ENCODE measurements at places on chromosomes 6 and 20.

DNA sequence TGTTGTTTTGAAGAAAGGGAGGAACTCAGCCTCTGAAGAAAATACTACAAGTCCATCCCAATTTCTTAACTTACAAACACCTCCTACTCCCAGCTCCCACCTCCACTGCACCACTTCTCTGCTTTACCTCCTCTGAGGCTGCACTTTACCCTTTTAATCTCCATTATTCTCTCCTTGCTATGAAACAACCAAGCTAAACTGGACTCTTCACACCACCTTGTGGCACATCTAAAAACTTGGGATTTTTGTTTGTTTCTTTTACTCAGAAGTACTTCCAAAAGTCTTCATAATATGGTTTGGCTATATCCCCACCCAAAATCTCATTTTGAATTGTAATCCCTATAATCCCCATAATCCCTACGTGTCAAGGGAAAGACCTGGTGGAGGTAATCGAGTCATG is 142.2 kb downstream of the MOXD1 start:
- no peak for DNase-seq

- no peak for DNase-seq
Measured at GRCh38 chr6:44967481-44967880, 360.6 kb upstream of the RUNX2 start.

DNA sequence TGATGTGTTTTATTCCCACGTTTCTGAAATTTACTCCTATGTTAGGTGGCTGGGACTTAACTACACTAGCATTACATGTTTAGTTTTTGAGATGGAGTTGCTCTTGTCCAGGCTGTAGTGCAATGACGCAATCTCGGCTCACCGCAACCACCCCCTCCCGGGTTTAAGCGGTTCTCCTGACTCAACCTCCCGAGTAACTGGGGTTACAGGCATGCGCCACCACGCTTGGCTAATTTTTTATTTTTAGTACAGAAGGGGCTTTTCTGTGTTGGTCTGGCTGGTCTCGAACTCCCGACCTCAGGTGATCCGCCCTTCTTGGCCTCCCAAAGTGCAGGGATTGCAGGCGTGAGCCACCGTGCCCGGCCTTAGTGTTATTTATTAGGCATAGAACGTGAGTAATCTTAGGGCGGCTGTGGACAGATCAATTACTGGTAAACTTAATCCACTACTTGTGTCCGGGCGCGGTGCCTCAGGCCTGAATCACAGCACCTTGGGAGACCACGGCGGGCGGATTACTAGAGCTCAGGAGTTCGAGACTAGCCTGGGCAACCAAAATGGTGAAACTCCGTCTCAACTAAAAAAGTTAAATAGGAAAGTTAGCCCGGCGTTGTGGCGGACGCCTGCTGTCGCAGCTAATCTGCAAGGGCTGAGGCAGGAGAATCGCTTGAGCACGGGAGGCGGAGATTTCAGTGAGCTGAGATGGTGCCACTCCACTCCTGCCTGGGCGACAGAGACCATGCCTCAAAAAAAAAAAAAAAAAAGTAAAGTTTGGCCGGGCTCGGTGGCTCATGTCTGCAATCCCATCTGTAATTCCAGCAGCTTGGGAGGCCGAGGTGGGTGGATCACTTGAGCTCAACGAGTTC is 123.7 kb upstream of the BTN3A2 start:
- no peak for DNase-seq

- DNase-seq = no peak
Measured at GRCh38 chr20:20593447-20594170, 118.8 kb downstream of the RALGAPA2 start.

DNA sequence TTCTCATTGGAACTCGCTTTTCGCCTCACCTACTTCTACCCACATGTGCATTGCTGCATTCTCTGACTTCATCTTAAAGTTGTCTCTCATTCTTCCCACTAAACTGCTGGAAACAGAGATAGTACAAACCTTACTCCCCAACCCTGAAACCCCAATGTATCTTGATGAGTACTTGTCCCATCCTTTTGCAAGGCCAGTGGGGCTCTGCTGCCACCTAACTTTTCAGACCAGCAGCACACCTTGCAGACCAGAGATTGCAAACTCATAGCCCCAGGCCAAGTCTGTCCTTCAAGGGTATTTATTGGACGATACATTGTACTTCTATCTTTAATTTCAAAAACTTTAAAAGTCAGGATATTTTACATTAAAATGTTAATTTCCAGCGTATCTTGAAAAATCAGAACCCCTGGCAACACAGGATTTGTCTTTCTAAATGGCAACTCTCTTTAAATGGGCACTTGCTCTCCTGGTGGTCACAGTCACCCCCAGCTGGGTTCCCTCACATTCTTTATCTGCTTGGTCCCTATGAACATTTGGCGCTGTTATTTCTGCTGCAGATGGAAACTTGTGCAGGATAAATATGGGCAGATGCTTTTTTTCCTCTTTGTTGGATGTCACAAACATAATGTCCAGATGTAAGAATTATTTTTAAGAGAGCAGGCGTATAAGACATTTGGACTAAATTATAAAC is 83.9 kb downstream of the SOD2 start:
- DNase-seq = no peak

GRCh38 chr6:80640176-80640575 is 533.7 kb downstream of the BCKDHB start:
- DNase-seq = no peak

DNA sequence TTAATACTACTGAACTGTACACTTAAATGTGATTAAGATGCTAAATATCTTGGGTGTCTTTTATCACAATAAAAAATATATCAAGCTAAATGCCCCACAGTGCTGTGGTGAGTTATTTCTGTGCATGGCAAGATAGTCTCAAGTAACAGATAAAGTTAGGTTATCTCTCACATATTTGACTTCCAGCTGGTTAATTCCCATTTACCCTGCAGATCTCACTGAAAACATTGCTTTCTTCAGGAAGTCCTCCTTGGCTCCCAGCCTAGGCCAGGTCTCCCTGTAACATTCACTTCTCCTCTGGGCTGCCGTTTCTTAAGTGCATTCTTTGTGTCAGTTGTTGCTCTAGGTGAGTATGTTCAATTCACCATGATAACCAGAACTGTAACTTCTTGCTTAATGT is 59.1 kb downstream of the SLC22A1 start:
- no peak for DNase-seq

GRCh38 chr6:125183391-125183790 is 29.8 kb downstream of the TPD52L1 start:
- DNase-seq = no peak

DNA sequence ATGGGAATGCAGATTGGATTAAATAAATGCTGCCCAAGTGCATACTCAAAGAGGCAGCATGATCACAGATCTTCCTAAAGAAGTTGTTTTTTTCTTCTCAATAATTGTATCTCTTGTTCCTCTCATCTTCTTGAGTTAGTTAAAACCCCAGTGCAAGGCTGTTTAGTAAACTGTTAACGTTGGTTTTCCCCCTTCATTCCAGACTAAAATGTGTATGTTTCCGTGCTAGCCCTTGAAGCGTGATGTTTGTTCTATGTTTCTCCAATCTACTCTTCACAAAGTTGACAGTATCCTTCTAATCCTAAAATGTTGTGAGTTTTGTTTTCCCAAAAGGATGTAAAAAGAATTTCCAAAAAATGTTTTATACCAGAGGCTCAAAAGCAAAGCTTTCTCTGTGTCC is 15.6 kb downstream of the CYP24A1 start:
- no peak for DNase-seq

DNA sequence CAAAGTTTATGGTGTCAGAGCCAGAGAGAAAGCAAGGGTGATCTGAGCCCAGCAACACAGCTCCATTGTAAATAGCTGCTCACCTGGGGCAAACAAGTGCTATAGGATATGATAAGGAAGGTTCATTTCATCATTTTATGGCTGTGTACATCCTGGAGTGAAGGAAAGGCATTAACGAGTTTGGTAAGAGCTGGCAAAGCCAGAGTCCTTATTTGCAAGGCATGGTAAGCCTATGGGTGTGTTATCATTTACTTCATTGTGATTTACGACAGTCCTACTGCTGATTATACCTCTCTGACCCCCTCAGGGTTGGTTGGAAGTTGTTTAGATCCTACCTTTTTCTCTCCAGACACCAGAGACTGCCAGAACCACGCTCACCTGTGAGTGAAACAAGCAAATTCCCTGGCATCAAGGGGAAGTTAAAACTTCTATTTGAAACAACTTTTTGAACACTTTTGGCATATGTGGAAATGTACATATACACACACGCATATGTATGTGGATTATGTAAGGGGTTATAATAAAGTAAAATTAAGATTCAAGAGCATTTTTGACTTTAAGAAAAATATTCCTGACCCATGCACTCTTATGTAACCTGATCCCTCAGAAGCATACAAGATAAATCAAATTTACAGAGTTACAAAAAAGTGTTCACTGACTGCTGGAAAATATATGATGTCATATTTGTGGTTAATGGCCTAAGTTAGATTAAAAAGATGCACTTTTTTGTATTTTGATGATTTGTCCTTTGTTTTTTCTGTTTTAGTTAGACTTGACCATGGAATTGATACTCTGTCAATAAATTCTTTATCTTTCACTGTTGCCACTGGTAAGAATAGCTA is 40.4 kb upstream of the EDN1 start:
- DNase-seq = no peak

GRCh38 chr20:50456452-50457324 is 53.5 kb upstream of the PTPN1 start:
- no peak for DNase-seq

DNA sequence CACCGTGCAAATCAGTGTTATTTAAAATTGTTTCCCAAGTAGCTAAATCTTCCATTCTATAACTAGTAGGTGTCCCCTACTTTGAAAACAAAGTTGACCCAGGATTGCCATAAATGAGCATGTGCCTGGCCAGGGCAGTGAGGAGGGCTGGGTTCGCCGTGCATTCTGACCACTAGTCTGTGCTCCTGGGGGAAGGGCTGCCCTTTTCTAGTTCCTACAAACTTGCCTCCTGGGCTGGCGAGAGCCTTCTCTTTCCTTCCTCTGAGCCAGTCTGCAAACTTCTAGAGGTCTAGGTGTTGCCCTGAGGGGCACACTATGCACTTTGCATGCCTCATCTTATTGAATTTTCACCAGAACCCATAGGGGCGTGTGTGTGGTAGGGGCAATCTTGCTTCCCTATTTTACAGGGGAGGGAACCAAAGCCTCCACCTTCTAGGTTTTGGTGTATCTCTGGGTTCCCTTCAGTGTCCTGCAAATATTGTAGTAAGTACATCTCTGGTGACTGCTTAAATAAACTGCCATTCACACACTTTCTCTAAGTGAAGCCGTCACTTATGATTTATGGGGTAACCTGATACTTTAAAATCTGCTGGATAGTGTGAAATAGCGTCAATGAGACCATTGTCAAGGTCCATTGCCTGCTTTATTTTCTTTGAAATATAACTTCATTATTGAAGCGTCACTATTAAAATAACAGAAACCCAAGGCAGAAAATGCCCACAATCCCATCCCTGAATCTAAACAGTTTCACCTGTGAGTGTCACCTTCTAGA is 42.2 kb downstream of the CDH26 start:
- no peak for DNase-seq

GRCh38 chr6:125586074-125586473 is 163.4 kb upstream of the HEY2 start:
- DNase-seq = no peak

DNA sequence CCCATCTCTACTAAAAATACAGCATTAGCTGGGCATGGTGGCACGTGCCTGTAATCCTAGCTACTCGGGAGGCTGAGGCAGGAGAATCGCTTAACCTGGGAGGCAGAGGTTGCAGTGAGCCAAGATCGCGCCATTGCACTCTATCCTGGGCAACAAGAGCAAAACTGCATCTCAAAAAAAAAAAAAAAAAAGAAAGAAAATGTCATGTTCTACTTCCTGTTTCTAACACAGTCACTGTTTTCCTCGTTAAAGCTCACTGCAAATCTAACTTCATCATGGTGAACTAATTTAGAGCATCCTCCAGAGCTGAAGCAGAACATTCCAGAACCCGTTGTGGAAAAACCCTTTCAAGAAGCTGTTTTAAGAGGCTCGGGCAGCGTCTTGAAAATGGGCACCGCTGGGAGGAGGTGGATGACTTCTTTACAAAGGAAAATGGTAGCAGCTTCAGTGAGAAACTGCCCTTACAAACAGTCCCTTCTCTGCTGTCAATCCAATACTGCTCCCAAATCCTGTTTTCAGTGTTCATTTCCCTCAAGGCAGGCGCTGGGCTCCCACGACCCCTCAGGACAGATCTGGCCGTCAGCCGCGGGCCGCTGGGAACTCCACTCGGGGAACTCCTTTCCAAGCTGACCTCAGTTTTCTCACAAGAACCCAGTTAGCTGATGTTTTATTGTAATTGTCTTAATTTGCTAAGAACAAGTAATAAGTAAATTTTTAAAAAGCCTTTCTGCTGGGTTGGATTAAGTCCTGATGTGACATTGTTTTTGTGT is 12.5 kb downstream of the CTSZ start:
- DNase-seq = no peak

- DNase-seq = peak; percentile 75
Measured at GRCh38 chr6:109381747-109382575, at the start of gene CD164. TSS of gene CD164 (minus strand) at chr6:109382467. CDS start at chr6:109382378, 89 bp downstream.

DNA sequence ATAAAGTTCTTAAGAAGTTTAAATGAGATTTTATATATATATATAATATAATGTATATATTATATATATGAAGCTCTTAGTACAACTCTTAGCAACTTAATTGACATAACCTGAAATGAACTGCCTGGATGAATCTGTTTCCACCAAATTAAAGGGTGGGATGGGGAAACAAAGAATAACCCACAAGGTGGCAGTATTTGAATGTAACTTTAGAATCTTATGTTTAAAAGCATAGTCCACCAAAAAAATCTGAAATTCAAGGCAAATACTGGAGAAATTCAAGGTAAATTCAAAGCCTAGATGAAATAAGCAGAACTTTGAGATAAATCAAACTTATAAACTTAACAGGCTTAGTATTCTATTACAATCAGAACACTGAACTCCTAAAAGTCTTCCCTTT is 4.4 kb upstream of the IBTK start:
- peak; percentile 17 for DNase-seq

- no peak for DNase-seq
Measured at GRCh38 chr6:12967686-12968085, 251.1 kb downstream of the PHACTR1 start.

DNA sequence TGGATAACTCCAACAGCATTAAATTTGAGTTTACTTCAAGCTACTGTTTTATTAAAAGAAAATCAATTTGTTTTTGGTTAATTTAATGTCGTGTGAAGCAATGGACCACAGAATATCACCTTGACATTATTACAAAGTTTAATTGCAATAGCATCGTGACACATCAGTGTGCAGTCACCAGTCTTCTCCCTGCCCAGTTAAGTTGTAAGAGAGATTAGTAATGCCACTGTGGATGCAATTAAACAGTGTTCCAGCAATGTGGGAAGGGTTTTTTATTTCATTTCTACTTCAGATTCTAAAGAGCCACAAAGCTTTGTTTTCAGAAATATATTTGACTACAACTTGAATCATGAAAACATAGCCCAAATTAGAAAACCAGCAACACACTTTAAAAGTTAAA is 128.7 kb downstream of the SYNE1 start:
- no peak for DNase-seq

GRCh38 chr6:164290101-164290500 is 875.6 kb downstream of the QKI start:
- no peak for DNase-seq
